Substantia nigra (tissue), 51 donors: ENCODE measurements at places on chromosomes 3 and 15.

GRCh38 chr15:63763476-63764123 is 70.1 kb downstream of the HERC1 start:
- no peak for DNase-seq

DNA sequence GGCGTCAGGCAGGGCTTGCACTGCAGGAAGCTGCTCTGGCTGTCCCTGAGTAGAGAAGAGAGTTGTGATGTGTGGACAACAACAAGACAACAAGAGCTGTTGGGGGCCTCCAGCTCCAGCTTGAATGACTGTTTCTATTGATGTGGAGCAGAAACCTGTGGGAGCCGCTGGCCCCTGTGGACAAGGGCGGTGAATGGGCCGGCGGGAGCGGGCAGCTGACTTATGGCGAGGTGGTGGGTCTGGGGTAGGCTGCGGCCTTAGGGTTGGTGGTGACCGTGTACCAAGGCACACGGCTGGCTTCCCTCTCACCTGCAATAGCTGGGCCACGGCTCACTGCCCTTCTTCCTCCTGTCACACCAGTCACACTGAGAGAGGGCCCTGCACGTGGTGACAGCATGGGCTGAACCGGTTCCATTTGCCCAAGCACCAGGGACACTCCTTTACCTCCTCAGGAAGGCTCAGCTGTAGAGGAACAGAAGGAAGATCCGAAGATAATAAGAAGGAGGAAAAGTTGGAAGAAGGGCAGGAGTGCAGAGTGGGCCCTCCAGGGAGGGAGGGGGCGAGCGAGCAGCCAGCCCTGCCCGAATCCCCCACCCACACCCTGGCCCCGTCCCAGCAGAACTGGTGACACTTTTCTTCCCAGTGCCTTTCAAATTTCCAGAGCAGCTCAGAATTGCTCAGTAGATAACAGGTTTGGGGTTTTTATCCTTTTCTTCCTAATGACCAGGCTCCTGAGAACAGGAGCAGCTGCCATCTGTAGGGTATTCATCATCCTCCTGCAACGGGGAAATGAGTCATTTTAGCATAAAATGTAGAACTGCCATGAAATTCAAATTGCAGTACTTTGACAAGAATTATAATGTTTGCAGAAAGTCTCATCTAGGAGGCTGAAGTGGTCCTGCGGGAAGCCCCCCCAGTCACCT is 136.9 kb downstream of the TJP1 start:
- DNase-seq: no peak

DNA sequence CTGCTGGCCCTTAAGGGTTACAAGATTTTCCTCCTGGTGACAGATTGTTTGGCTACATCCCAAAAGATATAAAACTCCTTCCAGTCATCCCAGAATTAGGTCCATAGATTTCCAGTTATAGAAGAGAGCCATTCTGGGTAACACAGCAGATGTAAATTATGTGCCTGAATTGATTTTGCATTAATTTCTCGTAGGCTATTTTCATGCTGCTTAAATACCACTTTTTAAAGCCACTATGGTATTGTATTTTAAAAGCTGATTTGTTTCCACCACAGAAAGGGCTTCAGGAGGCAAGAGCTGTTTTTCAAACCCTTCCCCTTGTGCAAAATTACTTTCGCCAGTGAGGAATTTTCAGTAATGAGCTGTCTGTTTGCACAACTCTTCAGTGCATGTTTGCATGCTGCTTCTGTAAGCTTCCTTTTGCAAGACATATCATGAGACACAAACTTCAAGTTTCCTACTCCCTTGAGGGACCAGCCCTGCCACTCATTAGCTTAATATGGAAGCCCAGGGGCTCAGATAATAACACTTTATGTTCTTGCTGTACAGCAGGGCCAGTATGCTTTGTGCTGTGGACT is 105.4 kb upstream of the TNIK start:
- DNase-seq: no peak

DNA sequence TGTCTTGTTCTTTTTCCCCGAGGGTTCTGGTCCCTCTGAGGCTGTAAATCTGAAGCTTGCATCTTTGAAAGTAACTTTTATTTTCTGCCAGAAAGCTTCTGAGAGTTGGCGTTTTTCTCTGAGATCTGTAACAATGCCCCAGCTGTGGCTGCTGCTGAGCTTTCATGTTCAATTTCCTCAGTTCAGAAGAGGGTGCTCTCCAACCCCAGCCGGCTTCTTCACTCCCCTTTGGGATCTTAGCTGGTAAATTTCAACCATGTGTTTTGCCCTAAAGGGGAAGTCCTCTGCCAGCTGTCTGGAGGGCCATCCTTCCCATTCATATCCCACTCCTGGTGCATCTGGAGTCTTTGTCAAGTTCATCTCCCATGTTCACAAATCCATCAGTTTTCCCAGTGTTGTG is 18.3 kb upstream of the CFAP100 start:
- no peak for DNase-seq

GRCh38 chr3:114405202-114405990 is 111.6 kb downstream of the TIGIT start:
- no peak for DNase-seq
